Epithelial cell of proximal tubule (primary cell): ENCODE measurements at places on chromosomes 5 and 9. TPM values are rescaled to one million over a fixed set of nuclear protein-coding genes. Genes with fewer than 3 reads are reported as not detected.

DNA sequence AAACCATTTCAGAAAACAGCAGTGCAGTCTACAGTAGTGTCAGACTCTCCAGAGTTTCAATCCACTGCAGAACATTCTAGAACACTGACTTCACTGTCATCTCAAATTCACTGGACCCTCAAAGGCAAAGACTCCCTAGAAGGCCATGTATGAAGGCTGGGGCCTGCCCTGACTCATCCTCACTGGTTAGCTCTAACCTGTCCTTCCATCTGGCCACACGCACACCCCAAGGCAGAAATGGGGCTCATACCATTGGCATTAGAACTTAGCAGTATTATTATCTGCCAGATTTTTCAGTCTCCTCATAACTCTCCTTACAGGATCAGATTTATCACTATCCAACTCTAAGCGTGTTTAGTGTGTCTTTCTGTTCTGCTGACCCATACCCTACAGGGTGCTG is 20.4 kb downstream of the S1PR3 start:
- no peak for DNase-seq

The CD72 gene
- 0.51 and 1.2 TPM in 2 replicates for total RNA-seq

DNA sequence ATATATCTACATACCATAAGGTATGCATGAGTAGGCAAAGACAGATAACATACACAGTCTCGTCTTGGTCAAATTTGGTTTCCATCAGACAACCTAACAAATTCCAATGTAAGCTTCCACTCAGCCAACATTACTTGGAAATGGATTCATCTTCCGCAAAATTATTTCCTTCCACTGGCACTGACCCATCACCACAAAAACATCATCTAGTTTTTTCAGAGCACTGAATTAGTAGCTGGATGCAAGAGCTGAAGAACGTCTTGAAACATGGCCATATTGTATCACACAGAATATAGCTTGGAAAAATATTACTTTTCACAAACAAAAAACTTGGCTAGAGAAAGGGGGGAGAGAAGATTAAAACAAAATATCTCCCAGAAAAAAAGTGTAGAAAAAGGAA is 73.5 kb downstream of the EFNA5 start:
- no peak for DNase-seq

DNA sequence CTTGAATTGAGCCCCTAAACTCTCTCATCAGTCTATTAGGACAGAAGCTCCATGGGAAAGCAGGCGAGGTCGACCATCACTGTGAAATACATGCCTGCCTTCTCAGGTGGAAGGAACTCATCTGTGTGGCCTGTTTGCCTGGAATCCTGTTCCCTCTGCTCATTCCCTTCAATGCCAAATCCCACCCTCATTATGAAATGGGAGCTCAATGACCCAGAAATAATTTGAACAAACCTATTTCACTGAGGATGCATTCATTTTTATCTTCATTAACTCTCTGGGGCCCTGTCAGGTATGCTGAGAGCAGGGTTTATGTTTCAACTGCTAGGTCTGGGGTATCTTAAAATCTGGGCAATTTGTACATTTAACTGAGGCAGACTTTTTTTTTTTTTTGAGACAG is 142.2 kb downstream of the MED27 start:
- no peak for DNase-seq

DNA sequence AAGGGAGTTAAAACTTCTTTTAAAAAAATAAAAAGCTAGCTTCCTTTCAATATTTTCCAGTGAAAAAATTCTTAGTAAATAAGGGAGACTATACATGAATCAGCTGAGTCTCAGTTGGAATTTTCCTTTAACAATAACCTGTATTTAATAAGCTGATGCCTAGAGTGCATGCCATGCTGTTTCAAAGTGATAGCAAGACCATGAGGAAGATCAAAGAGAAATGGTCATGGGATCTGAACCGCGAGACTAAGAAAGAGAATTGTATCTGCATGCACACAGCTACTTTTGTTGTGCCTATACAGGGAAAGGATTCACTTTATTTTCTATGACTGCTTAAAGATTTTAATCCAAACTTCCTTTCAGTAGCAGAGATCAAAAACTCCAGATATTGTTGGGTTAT is 2217.0 kb downstream of the MAT2B start:
- no peak for DNase-seq

The IFNK gene
- not detected in 2 replicates for total RNA-seq

- DNase-seq = no peak
Observed at GRCh38 chr5:146703499-146703898, 175.1 kb downstream of the PPP2R2B start.

The PCDHGA12 gene
- 1.8 and 1.9 TPM in 2 replicates for total RNA-seq

DNA sequence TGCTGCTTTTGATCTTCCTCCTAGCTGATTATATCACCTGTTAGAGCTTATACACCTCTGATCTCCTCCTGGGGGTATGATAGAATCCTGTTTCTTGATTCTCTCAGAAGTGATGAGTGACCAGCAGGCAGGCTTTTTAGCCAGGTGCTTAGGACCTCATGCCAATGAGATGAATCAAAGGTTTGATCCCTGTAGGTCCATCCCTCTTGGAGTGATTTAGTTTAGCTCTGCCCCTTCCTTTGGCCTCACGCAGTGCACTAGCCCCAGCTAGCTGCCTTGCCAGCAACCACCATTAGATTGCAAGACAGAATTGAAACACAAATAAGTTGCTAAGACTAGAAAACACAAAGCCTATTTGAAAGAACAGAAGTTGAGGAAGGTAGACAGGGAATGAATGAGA is 84.4 kb downstream of the ZSWIM6 start:
- DNase-seq = no peak

- no peak for DNase-seq
Observed at GRCh38 chr5:17279487-17279886, 62.1 kb downstream of the BASP1 start.

- no peak for DNase-seq
Observed at GRCh38 chr9:14221119-14221518, 92.8 kb downstream of the NFIB start.

DNA sequence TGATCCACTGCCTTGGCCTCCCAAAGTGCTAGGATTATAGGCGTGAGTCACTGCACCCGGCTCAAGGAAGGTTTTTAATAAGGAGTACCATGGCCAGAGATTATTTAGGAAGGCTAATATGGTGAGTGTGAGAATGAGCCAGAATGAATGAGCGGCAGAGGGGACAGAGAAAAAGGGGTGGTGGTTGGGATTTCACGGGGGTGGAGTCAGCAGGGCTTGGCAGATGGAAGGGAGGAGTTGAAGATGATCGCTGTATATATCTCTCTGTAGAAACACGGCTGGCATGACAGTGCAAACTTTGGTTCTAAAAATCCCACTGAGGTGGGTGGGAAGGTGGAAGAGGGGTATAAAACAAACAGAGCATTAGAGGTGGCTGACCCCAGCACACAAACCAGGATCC is 176.7 kb upstream of the TBC1D2 start:
- no peak for DNase-seq

- DNase-seq = no peak
Observed at GRCh38 chr9:91082731-91083130, 279.0 kb downstream of the AUH start.

DNA sequence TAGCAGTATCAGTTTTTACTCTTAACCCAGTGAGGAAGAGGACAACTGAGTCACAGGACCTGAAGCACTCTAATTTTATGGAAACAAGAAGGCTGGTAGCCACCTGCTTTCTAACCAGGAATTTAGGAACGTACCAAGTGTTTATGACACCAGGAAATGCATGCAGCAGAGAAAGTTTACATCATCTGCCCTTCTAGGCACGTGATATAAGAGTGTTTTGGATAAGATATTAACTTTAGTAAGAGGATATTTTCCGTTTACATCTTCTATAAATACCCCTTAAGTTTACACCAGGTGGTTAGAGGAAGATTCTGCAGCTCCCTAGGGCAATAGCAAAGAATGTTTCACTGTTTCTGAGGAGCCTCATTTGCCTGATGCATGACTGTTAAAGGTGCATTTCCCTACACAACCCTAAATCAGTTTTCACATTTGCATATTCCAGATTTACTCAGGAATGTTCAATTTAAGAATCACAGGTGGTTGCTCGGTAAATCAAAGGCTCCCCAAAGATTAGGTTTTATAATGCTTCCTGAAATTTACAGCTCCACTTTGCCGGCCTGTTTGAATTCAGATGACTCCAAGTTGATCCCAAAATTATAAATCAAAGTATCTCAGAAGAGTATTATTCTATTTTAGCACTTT is 1.8 kb downstream of the TSC1 start:
- no peak for DNase-seq

The SOWAHA gene
- 0.06 and 0.22 TPM in 2 replicates for total RNA-seq

DNA sequence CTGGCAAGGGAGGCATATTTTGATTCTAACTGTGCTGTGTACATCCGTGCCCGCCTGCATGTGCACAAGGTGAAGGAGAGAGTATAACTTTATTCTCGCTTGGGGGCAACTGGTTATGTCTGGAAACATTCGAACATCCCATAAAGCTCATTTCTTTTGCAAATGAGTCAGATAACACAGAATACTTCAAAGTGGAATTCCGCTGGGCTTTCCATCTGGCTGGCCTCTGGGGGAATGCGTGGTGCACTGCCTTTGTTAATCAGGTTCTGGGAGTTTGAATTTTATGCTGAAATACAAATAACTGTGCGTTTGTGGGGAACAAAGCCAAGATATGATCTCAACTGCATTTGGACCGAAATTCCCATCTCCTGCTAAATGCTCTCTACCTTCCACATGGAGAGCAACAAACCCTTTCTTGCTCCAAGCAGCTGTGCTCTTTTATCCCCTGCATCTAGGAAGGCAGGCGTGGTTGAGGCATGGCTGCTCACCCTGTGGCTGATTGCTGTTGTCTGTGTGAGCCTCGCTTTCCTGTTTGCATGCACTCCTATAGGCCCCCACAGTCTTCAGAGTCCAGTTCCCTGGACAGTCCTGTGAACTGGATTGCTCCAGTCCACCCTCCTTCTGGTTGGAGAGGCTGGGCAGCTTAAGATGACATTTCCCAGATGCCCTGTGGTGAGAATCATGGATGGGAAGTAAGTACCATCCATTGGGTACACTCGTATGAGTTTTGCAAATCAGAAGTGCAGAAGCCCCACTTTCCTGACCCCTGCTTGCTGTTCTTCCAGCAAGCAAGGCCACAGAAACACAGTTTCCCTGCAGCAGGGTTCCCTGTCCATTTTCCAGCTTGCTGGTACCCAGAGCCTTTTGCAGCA is 82.9 kb upstream of the ALDH1B1 start:
- DNase-seq = no peak
